Body of pancreas (tissue), 4 donors: ENCODE measurements at places on chromosomes 6 and 20. TPM values are rescaled to one million over a fixed set of nuclear protein-coding genes. Genes with fewer than 3 reads are reported as not detected.

DNA sequence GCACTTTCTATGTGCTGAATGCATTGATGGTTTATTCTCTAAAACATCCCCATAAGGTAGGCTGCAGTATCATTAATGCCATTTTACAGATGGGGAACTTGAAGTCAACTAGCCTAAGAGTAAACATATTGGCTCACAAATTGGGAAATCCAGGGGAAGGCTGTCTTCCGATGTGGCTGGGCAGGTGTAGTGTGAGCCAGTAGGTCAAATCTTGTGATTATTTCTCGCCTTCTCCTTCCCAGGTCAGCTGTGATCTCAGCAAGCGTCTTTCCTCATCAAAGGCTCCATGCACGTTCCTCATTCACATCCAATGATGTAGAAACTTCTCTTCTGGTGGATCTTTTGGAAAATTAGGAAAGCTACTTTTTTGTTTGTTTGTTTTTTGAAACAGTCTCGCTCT lies 94.1 kb upstream of the SHLD1 start:
- no peak overlapping the region for H3K4me3 ChIP-seq
- no peaks in the 10 kb centered on the region for H3K27me3 ChIP-seq
- DNase-seq: no peak

- no peak for DNase-seq
- no peaks in the 10 kb centered on the region for H3K4me1 ChIP-seq
- H3K27me3 ChIP-seq: no peaks in the 10 kb centered on the region
- H3K4me3 ChIP-seq: no peak overlapping the region
- peaks cover 9% of the 10 kb centered on the region for H3K36me3 ChIP-seq
- H3K27ac ChIP-seq: no peak overlapping the region
Measured at GRCh38 chr20:34431168-34431567, 68.1 kb downstream of the ITCH start.

Gene DOK5
- not detected for total RNA-seq

Gene TCP11
- not detected for total RNA-seq

Gene HSPA12B
- total RNA-seq: 3.3 TPM
